ENCODE measurements at places on chromosomes 1 and 21.

DNA sequence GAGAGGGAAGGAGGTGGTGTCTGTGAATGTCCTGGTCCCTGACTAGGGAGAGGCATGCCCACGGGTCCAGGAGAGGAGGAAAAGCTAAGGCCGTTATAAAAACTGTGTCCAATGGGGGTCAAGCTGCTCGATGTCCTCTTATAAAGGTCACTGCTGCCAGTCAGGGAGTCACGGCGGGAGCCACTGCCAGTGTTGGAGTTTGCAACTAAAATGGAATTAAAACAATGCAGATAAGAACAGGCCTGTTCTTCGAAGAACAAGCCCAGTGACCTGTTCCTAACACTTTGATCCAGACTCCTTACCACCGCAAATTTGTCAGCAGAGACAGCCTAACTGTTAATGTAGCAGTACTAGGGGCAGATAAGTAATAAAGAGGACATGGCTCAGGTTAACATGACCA is 56.1 kb upstream of the SDC3 start:
- DNase-seq: no peak

DNA sequence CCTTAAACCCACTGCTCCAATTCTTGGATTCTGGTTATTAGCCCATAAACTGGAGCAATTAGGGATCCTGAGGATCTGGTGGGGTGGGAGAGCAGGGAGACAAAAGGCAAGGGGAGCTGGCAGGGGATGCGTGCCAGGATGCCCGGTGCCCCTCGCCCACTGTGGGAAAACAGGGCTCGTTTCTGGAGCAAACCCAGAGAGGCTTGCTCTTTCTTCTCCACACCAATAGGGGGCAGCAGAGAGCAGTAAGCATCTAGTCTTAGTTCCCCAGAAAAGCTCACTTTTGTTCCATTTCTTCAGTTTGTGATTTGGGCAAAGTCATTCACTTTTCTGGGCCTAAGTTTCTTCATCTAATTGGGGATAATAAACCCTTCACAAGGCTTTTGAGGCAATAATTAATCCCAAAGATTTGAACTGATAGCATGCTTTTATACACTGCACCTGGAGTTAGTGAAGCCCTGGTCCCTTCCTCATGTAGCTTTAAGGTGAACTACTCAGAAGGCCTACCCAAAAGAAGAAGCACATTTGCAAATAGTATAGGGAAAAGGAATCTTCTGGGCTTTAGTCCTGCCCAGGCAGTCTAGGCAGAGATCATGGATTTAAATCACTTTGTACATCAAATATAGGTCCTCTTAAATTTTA is 160.6 kb upstream of the USP24 start:
- peak; percentile 7 for DNase-seq

DNA sequence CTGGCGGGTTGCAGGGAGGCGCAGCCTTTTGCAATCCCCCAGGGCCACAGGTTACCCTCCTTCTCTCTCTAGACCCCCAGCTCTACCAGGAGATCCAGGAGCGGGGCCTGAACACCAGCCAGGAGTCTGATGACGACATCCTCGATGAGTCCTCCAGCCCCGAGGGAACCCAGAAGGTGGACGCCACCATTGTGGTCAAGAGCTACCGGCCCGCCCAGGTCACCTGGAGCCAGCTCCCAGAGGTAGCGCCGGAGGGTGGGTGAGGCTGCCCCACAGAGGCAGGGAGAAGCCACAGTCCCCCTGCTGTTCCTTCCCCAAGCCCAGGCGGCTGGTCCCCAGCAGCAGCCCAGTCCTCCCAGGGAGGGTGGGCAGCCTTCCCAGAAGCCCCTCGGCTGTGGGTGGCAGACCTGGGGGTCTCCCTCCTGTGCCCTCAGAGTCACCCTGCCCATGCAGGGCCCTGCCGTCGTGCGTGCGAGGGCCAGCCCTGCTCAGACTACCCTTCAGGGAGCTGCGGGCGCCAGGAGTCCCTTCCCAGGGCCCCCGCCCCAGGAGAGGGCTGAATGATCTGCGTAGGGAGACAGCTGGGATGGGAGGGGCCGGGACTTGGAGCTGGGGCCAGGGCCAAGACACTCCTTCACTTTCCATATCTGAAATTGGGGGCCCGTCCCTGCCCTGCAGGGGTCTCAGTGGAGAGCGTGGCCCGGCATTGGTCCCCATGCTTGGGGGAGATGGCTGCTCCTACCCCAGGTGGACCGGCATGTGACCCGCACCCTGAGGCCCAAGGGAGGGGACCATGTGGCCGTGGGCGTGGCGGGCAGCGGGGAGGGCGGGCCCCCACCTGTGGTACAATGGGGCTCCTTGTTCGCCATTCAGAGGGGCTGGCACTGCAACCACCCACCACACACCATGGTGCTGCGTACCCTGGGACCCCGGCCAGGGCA is 12.9 kb downstream of the ARHGEF16 start:
- no peak for DNase-seq

DNA sequence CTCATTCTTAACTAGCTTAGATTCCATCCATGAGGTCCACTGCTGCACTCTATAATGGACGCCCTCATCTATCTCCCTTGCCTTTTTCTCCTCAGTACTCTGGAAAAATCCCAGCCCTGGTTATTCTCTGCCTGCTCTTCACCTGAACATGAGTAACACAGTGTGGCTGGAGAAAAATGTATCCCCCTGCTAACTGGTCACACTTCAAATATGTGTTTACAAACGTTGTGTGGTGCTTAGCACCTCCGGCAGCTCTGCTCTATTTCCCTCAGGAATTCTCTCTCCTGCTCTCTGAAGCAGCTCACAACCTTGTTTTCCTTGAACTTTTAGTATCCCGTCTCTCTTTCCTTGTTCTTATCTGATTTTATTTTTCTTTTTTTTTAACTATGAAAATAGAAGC is 4.1 kb downstream of the SCCPDH start:
- DNase-seq: no peak

DNA sequence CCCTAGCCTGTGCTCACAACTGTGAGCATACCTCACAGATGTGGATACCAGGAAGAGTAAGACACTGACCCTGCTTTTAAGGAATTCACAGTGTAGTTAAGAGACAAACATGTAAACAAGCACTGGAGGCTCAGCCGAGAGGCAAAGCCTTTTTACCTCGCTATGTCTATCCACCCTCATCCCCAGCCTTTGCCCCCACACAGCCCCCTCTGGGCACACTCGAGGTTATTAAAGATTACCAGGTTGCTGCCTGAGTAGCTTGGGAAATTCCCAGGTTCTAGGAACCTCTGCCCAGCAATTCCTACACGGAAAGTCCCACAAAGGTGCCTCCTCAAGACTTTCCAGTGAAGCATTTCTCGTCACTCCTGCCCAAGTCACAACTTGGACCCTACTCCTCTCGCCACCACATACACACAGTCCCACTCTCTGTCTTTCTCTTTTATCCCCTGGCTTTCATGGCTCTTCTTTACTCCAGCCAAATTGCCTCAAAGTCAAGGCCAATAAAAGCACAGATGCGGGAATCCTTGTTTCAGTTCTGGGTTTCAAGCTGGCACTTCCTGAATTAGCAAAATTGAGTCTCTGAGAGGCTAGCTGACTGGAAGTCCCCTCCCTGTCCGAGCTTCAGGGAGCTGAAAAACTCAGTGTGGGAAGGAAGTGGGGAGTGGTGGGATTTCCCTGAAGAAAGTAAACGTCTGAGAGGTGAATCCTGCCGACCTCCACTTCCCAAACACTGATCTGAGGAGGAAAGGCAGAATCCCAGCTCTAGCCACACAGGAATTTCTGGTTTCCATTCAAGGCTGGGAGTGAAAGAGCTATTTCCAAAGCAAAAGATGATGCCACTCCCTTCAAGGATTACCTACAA is 7.6 kb downstream of the DENND2D start:
- DNase-seq: no peak

DNA sequence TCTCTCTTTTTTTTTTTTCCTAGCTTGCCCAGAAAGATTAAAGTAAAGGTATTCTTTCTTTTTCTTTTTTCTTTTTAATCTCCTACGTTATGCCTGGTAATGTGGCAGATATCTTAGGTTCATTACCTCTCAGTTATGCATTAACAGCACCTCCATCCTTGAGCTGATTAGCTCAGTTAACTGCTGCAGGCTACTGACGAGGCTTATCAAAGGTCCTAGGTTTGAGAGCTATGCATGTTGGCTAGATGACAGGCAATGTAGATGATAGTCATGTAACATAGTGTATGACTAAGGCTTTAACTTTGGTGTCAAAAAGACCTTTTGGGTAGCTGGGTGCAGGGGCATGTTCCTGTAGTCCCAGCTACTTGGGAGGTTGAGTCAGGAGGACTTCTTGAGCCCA is 53.7 kb upstream of the CACYBP start:
- DNase-seq: no peak

DNA sequence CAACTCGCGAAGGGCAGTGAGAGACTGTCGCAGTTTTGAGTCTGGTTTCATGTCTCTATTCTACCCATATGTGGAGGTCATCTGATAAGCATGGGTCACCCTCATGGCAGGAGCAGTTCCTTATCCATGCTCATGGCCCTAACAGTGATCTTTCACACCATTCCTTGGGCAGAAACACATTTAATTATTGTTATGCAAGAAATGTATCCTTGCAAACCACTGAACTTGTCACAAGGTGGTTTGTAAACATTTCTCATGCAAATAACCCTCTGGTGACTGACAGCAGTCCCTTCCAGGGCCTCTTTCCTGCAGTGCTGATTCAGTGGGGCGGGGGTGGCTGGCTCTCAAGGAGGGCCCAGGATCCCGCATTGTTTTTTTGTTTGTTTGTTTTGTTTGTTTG is 421.4 kb upstream of the RUNX1 start:
- DNase-seq: no peak

- DNase-seq: no peak
These were observed 598.6 kb downstream of the NPHP4 start for GRCh38 chr1:5393603-5394002.

- DNase-seq: no peak
These were observed 250.6 kb downstream of the SPATA17 start for GRCh38 chr1:217881607-217882332.

All from stimulated activated CD8-positive, alpha-beta memory T cell treated with anti-CD3 and anti-CD28 coated beads, Interleukin-2, amount 100 ng/mL, for 48 hours (primary cell).